ENCODE measurements at places on chromosomes 6 and 20.

DNA sequence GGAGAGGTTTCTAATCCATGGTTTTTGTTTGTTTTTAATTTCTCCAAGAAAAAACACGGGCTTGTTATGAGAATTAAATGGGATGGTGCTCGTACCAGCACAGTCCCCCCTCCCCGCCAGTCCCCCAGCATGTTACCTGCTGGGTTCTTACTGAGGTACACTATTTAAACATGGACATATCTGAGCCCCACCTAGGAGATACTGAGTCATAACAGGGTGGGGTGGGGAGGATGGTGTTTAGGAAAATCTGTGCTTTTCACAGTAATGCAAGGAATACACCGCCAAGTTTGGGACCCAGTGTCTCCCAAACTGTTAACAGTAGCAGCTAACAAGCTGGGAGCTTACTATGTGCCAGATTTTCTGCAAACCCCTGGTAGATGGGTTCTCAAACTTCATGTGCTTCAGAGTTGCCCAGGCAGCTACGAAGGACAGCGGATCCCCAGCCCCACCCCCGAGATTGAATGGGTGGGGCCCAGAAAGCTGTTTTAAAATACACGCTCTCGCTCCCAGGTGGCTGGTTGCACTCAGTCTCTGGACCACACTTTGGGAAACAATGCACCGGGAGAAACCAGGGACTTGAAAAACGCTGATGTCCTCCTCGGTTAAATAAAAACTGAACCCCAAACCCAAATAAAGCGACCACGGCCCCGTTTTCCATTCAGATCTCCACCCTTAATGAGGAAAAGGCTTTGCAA is 995 bp downstream of the ZFP64 start:
- peak overlapping the region; percentile 74 for H3K27ac ChIP-seq
- peaks cover 7% of the 10 kb centered on the region for H3K4me1 ChIP-seq
- H3K27me3 ChIP-seq, result peaks cover 2% of the 10 kb centered on the region
- H3K36me3 ChIP-seq, result no peaks in the 10 kb centered on the region
- peak; percentile 31 for DNase-seq

DNA sequence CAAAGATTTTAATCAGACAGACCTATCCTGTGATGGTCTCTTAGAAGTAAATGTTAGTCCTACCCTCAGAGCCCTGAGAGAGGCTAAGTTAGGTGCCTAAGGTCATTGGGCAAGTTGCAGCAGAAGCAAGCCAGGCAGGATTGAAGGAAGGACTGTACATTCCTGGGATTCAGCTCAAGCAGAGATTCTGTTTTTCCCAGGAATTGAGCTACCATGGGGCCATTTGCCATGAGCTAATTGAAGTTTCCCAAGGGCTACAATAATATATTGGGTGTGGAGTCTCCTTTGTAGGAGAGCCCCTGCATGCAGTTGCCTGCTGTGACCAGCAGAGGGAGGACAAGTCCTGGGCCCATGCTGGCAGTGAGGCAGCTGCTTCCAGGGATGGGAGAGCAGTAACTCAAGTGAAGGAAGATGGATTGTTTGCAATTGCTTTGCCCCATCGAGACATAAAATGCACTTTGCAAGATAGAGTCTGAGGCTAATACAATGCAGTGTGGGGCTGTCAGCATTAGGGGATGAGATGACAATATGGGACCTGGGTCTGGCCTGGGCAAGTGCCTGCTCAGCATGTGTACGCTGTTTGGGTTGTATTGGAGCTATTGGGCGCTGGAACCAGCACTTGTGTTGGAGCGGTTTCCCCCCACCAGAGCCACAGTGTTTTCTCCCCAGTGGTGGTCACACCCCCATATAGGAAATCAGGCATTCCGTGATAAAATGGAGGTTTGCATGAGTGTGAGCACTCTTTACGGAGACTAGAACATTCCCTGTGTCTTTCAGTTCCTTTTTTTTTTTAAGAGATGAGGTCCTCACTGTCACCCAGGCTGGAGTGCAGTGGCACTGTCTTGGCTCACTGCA is 27.9 kb downstream of the DNMT3B start:
- no peak overlapping the region for H3K4me3 ChIP-seq

- H3K27ac ChIP-seq, result no peak overlapping the region
- no peak overlapping the region for H3K4me3 ChIP-seq
- no peak for DNase-seq
- H3K4me1 ChIP-seq, result peaks cover 7% of the 10 kb centered on the region
- peaks cover 3% of the 10 kb centered on the region for H3K27me3 ChIP-seq
Observed at GRCh38 chr6:132244744-132245143, 156.5 kb downstream of the MOXD1 start.

GRCh38 chr6:167722634-167723309 is 103.9 kb upstream of the AFDN start:
- no peaks in the 10 kb centered on the region for H3K27me3 ChIP-seq
- H3K4me3 ChIP-seq, result no peak overlapping the region
- H3K27ac ChIP-seq, result no peak overlapping the region
- no peaks in the 10 kb centered on the region for H3K36me3 ChIP-seq

DNA sequence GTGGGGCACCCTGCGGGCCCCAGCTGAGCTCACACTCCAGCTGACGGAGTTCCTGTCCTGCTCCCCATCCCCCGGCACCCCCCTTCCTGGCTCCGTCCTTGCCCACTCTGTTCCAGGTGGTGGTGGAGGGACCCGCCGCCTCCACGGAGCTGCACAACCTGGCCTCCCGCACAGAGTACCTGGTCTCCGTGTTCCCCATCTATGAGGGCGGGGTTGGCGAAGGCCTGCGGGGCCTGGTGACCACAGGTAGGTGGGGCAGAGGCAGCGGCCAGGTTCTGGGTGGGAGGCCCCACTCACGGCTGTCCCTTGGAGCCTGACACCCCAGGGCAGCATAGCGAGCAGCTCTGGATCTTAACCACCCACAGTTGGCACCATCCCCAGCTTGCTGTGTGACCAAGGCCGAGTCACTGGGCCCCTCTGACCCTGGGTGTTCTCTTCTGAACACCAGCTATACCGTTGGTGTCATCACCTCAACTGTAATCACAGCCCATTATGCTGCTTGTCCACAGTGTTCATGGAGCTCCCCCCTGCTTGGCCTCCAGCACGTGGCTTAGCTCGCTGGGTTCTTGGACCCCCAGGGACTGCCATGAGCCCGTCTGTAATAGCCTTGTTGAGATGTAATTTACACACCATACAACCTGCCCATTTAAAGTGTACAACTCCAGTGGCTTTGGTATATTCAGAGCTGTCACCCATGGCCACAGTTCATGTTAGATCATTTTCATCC is 17.4 kb downstream of the COL20A1 start:
- no peak overlapping the region for H3K4me3 ChIP-seq
- H3K4me1 ChIP-seq, result no peaks in the 10 kb centered on the region
- DNase-seq, result no peak

- no peak overlapping the region for H3K4me3 ChIP-seq
- no peak for DNase-seq
- H3K27ac ChIP-seq, result no peak overlapping the region
Observed at GRCh38 chr6:148674306-148674705, 72.5 kb upstream of the UST start.

GRCh38 chr6:34234667-34235306 is 1.9 kb upstream of the HMGA1 start:
- peak overlapping the region; percentile 96 for H3K27ac ChIP-seq
- no peak for DNase-seq
- H3K4me1 ChIP-seq, result peaks cover 17% of the 10 kb centered on the region
- peaks cover 19% of the 10 kb centered on the region for H3K27me3 ChIP-seq

DNA sequence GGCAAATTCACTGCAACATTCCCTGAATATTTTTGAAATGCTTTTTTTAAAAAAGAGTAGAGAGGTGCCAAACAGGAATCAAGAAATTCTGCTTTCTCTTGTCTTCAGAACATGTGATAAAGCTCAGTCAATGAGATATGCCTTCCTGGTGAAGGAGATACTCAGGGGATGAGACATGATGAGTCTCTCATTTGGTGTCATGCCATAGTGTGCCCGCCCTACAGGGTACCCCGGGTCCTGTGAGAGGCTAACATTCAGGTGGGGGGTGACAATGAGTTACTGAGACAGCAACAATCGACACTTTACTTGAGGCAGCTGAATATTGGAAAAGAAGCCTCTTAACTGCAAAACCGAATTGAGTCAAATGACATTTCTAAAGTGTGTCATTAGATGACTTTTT is 6.7 kb downstream of the CCR6 start:
- H3K27me3 ChIP-seq, result no peaks in the 10 kb centered on the region
- H3K4me3 ChIP-seq, result no peak overlapping the region
- H3K4me1 ChIP-seq, result peaks cover 4% of the 10 kb centered on the region
- no peak overlapping the region for H3K27ac ChIP-seq

DNA sequence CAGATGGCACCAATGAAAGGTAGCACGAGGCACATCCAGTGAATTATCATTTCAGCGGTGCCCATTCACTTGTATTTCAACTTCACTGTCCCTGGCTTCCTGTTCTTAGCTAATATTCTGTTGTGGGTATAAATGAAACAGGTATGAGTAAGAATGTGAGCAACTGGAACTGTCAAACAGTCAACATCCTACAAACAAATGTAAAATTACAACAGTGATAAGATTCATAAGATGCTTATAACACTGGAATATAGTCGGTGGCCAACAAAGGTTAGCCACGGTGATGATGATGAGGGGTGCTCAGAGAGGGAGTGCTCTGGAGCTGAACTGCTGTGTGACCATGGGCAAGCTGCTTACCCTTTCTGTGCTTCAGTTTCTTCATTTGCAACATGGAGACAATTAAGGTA is 74.9 kb upstream of the TOX2 start:
- H3K27me3 ChIP-seq, result peaks cover 5% of the 10 kb centered on the region
- no peaks in the 10 kb centered on the region for H3K4me1 ChIP-seq
- no peak for DNase-seq
- H3K4me3 ChIP-seq, result no peak overlapping the region

All from endothelial cell (in vitro differentiated cells).